Right hindlimb (tissue), 1 donor: ENCODE measurements at places on chromosomes 3 and 15.
A peak's percentile ranks its signal among the peaks of the same experiment; 100 is the strongest.

DNA sequence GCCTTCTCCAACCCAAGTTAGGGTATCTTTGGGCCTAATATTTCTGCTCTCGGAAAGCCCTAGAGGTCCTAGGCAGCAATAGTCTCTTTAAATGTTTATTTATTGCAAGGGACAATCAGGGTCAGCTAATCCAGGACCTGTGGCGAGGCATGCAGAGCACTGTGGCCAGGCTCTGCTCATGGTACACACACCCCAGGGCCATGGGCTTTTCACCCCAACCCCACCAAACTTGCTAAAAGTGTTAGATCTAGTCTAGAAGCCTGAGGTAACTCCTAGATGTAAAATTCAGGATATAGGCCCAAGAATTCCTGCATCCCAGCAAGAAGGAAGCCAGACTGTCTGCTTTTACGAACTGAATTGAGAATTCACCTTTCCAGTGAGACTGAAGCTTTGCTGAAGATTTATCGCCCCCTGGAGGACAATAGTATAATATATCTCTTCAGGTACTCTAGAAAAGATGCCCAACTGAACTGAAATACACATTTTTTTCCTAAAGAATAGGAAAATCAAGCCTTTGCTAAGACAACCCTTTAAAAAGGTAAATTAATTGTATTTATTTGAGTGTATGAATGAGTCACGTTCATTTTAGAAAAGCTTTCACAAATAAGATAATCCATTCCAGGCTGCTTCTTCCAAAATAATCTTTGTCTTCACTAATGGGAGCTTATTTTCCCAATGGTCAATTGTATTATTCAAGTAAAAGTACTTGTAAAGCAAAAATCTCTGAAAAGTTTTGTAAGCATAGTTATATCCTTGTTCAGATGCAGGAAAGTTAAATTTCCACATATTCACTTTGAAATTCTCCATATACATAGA, 89.8 kb downstream of the LRRC3B start:
- no peak for DNase-seq

GRCh38 chr3:18919158-18919557, 229.2 kb upstream of the KCNH8 start:
- DNase-seq = no peak

DNA sequence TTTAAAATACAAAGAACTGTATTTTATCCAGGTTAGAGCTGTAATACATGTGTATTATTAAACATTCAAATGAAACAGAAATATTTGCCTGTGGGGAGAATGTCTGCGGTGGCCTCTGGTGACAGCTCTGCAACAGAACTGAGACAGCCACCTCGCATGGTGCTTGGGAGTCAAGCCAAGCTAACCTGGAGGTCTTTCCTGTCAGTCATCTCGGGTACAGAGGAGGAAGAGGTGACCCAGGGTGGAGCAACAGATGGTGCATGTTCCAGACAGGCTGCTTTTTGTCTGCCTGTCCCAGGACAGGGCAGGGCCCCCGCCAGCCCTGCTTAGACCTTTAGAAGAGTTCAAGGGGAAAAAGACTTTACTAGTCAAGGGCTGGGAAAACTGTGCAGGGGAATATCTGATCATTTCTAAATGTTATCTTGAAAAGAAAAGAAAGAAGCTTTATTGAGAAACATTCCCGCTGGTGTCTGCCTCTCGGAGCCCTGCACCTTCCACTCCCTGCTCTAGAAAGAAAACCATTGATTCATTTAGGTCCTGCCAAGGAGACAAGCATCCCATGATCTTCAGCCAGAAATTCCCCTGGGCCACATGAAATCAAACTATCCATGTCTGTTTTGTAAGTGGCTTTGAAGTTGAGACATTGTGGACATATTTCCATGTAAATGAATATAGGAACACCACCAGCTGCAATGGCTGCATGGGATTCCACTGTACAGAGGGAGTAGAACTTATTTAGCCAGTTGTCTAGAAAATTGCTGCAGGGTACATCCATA, 5.5 kb upstream of the NR2E3 start:
- peak; percentile 50 for DNase-seq

- no peak for DNase-seq
Measured at GRCh38 chr3:33217866-33218445, 654 bp downstream of the SUSD5 start.

DNA sequence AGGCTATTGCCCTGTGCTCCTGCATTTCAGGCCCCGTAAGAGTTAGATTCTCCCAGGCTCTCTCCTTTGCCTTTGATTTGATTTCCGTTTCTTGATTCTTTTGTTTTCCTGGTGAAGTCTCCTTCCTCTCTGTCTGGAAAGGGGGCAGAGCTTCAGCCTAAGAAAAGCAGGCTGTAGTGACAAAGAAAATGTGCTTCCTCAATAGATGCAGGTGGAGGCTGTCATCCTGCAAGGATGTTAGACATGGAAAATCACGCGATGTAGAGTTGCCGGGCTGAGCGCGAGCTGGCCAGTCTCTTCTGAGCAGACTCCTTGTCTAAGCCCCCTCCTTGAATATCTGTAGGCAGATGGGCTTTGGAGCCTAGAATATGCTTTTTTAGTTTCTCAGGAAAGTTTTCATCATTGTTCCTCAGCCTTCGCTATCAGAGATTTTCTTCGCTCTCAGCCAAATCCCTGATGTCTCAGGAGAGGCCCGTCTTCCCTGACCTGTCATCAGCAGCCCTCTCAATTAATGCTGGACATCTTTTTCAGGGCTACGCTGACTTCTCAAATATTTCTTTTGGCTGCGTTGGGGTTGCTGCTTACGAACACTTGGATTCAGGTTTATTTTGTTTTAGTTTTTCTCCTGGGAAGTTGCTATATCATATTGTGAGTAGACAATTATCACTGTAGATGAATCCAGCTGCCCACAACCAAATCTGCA, 163.6 kb downstream of the ITPR1 start:
- peak; percentile 43 for DNase-seq

GRCh38 chr3:160616716-160617115, 51.3 kb upstream of the KPNA4 start:
- no peak for DNase-seq

- no peak for DNase-seq
Measured at GRCh38 chr3:8070011-8070410, 431.6 kb upstream of the LMCD1 start.

GRCh38 chr15:98787936-98788757, 139.8 kb downstream of the IGF1R start:
- peak; percentile 56 for DNase-seq

GRCh38 chr15:48433226-48433886, 102.1 kb downstream of the DUT start:
- DNase-seq = no peak

- no peak for DNase-seq
Measured at GRCh38 chr3:54817628-54818027, 110.2 kb downstream of the LRTM1 start.

DNA sequence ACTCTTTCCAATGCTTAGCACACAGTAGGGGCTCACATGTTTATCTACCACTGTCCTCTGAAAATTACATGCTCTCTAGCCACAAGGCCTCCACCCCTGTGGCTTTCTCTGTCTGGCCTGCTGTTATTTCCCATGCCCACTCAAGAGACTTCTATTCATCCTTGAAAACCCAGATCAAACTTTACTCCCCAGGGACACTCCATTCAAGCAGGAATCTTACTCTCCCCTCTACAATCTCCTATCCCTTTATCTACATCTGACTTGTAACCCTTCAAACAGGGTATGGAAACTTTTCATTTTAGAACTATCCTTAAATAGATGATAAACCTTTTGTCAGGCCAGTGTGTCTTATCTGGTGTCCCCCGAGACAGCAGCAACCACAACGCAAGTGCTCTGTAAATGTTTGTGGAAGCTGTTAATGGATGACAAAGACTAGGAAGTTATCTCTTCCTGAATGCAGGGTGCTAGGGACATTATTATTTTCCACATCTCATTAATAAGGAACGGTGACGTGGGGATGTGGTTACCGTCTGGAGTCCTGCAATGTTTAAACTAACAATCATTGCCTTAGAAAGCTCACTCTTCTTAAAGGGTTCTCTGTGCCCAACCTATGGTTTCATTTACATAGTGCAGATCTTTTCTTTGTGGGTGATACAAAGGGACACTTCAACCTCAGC, 322.3 kb downstream of the ARRDC4 start:
- DNase-seq = no peak

- no peak for DNase-seq
Measured at GRCh38 chr3:150374975-150375374, 33.1 kb upstream of the TSC22D2 start.

DNA sequence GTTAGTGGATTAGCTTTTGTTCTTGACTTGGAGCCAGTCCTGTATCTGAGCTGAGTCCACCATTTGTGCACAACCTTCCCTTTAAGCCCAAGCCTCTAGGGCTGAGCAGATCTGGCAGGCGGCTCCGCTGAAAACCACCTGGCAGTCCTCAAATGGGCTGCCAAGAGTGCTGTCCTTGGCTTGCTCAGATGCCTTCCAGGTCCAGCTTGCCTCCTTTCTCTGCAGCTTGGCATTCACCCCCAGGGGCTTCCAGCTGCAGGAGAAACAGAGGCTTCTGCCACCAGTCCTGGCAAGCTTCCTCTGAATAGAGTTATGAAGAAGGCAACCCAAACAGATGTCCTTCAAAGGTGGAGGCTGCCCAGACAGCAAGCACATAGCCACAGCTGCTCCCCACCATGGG, 96.7 kb downstream of the LRTM1 start:
- DNase-seq = peak; percentile 75

DNA sequence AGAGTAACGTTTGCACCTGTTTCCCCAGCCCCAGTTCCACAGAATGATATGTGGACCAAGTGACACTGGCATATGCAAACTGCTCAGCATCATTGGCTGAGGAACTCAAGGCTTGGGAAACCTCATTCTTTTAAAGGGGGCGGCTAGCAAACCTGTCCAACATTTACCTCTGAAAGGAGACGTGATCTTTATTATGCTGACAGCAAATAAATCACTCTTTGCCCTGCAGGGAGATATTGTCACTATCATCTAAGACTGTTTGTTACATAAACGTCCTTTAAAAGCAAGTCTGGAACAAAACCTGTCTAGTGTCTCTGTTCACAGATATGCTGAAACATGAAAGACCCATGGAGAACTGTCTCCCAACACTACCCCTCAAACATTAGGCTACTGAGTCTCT, 21.5 kb downstream of the CA12 start:
- DNase-seq = no peak
